Stimulated activated CD4-positive, alpha-beta T cell treated with anti-CD3 and anti-CD28 coated beads, Interleukin-12 subunit alpha, Interleukin-12 subunit beta, amount 100 ng/mL, for 24 hours (primary cell): ENCODE measurements at places on chromosomes 5 and 9.

DNA sequence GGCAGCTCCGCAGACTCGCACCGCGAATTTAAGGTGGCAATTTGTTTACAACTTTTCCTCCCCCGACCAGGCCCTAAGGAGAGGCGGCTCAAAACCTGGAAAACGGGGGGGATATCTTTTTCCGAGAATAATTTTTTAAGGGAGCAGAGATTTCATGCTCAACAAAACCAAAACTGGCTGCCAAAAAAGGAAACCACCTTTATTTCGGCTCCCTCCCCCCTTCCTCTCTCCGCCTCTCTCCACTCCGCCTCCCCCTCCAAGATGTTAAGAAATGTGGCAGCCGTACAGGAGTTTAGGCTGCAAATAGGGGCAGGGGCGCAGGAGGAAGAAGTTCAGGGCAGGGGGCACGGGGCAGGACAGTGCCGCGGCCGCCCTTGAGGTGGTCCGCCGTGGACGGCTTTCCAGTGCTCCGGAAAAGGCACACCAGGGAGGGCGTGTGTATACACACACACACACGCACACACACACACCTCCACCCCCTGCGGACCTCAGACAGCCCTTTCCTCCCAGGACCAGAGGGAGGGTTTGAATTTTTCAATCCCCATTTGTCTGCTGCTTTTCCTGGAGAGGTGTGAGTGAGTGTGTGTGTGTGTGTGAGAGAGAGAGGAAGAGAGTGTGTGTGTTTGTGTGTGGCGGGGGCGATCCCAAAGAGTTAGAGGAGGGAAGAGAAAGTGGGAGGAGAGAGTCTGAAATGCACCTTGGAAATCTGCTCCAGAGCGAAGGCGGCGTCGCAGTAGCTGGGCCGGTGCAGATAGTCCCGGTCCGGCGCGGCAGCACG is 9.1 kb downstream of the PTCH1 start:
- no peak for DNase-seq

- no peak for DNase-seq
These were observed 320.5 kb upstream of the PANK3 start for GRCh38 chr5:168899673-168900072.

- DNase-seq = no peak
These were observed 58.3 kb downstream of the FAM81B start for GRCh38 chr5:95449460-95449859.

DNA sequence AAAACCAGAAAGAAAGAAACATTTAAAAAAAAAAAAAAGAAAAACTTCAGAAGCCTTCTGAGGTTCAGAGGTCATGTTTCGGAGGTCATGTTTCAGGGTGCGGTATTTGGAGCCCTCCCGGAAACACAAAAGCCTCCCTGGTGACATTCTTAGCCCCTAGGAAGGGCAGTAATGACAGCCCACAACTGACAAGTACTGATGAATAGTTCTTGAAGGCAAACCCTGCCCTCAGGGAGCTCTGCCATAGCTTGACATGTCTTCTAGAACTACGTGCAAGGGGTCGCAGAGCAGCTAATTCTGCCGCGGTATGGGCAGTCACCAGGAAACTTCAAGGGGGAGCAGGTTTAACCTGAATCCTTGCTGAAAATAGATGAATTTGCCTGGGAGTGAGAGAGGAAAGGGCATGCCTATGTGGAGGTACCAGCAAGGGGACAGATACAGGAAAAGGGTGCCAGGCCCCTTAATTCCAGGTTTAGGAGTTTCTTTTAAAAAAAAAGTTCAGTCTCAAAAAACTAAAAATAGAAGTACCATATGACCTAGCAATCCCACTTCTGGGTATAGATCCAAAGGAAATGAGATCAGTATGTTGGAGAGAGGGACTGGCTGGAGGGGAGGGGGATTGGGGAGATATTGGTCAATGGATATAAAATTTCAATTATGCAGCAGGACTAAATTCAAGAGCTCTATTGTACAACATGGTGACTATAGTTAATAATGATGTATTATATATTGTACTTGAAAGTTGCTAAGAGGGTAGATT is 98.4 kb downstream of the C9orf152 start:
- DNase-seq = no peak

- no peak for DNase-seq
These were observed 194.4 kb upstream of the SLC27A6 start for GRCh38 chr5:128770907-128771306.

GRCh38 chr9:79858508-79858907 is 286.7 kb downstream of the TLE4 start:
- no peak for DNase-seq

DNA sequence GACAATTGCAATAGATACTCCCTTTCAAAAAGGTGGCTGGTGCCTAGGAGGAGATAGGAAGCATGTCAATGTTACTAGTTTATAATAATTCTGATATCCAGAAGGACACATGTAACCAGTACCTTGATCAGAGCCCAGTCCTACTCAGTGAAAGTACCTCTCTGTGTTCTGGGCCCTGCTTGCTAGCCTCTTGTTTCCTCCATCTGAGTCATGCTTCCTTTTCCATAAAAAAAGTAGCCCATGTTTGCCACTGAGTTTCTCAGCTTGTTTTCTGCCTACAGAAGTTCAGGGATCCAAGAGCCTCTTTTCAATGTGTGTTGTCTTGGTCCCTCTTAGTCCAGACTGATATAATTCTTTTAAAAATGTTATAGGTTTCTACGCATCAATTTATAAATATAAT is 149.0 kb downstream of the SSBP2 start:
- DNase-seq = no peak

- no peak for DNase-seq
These were observed 227.1 kb upstream of the HAPLN1 start for GRCh38 chr5:83947763-83948162.

DNA sequence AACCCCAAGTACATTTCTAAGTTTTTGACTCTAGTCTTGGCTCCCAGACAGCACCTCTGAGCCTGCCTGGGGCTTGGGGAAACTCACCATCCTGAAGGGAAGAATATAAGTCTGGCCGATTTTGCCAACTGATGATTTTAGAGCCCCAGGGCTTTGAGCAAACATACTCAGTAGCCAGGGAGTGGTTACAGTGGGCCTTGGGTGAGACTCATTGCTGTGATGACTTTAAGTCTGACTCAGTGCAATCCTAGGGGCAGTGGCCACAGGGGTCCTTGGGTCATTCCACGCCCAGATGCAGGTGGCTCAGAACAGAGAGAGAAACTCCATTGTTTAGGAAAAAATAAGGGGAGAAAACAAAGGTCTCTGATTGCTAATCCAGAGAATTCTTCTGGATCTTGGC is 312.0 kb upstream of the EDIL3 start:
- no peak for DNase-seq

- peak; percentile 53 for DNase-seq
These were observed at the start of gene GPR150 for GRCh38 chr5:95620030-95620869. GPR150 (plus strand) TSS chr5:95620087; CDS start chr5:95620276, 189 bp downstream.

GRCh38 chr5:117568622-117569021 is 994.0 kb upstream of the SEMA6A start:
- no peak for DNase-seq
